Natural killer cell (primary cell): ENCODE measurements at places on chromosomes 6 and 20. TPM values are rescaled to one million over a fixed set of nuclear protein-coding genes. Genes with fewer than 3 reads are reported as not detected.

DNA sequence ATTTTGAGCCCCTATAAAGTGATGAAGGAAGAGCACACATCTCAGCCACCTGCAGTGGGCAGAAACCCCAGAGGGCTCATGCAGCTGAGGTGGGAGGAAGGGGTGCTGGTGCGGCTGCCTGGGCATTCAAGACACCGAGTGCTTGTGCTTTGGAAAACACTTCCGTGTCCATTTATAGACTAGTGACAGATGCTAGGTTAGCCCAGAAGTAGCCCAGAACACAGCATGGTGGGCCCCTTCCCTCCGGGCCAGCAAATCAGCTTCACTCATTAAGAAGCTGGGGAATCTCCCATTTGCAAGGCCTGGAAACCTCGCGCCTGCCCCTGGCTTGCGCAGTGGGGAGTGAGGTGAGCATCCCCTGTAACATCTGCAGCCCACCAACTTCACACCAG lies 12.9 kb downstream of the BEND3 start:
- DNase-seq: no peak

GRCh38 chr6:113591896-113592827 lies 265.0 kb upstream of the MARCKS start:
- DNase-seq: no peak

GRCh38 chr6:15129887-15130286 lies 116.0 kb upstream of the JARID2 start:
- DNase-seq: no peak

The MAN1A1 gene
- 53.6 TPM for total RNA-seq

The CRISP2 gene
- not detected for total RNA-seq

The SNAI1 gene
- 2.1 TPM for total RNA-seq

The STK35 gene
- 18.7 TPM for total RNA-seq
